ENCODE measurements at places on chromosomes 11 and 22.

DNA sequence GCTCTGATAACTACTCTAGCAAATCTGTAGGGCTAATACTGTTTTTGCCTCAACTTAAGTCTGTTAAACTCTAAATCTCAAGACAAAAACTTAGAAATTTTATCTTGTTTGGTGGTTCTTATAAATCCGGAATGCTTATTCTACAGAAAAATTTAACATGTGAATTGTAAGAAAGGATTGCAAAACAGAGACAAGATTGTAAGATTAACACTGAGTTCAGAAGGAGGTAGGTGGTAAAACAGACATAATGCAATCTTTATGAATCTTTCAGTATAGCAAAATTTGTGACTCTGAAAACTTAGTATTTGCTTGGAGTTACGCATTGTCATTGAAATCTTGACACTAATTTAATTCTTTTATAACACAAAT, 263.9 kb downstream of the SBF2 start:
- DNase-seq, result no peak

- DNase-seq, result no peak
These were observed 3.9 kb downstream of the UCP3 start for GRCh38 chr11:74004759-74005615.

- DNase-seq, result no peak
These were observed 86.4 kb downstream of the GGTLC2 start for GRCh38 chr22:22730655-22731373.

DNA sequence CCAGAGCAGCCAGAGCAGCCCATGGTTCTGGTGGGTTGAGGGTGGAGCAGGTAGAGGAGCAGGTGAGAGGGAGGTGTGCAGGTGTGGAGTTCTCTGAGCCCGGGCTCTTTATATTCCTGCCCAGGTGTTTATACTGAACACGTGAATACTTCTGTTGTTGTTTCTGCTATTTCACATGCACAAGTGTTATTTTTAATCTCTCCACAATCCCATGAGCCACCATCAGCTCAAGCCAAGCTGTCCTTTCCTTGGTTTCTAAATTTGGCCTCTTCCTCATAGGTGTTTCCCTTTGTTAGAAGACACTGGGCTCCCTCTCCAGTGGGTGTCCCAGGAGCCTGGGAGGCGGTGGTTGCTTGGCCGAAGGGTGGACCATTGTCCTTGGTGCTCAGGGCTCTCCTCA, at the start of gene KRTAP5-3:
TSS of gene KRTAP5-3 (minus strand) at position 101 of the 400 bp plus-strand sequence. CDS start at position 23, 78 bp downstream.
- DNase-seq, result no peak

DNA sequence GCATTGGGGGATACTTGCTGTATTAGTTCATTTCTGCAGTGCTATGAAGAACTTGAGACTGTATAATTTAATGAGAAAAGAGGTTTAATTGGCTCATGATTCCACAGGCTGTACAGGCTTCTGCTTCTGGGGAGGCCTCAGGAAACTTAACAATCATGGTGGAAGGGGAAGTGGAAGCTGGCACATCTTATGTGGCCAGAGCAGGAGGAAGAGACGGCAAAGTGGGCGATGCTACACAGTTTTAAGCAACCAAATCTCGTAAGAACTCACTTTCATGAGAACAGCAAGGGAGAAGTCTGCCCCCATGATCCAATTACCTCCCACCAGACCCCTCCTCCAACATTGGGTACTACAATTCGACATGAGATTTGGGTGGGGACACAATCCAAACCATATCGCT, 55.1 kb downstream of the TMPRSS5 start:
- no peak for DNase-seq

All from AG08396 (cell line).